Activated CD8-positive, alpha-beta memory T cell treated with anti-CD3 and anti-CD28 coated beads, Interleukin-2, amount 10 ng/mL, durations not matched to agents 7 days and 5 days (primary cell): ENCODE measurements at places on chromosomes 5 and 9.

DNA sequence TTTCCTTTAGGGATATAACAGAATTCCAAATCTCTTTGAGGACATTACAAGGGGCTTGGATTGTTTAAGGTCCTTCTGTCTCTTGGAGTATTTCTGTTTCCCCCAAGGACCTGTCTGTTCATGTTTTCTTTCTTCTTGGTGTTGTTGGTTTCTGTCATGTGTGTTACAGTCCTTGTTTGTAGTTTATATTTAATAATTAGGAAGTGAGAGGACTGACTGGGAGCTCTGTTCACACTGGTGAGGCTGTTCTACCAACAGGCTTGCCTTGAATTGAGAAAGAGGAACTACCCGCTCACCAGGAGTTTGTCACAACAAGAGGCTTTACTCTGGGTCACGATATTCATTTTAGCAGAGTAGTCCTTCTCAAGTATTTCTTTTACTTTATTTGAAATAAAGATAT lies 119.2 kb upstream of the SV2C start:
- no peak for DNase-seq

GRCh38 chr5:155978850-155979249 lies 348.1 kb upstream of the SGCD start:
- no peak for DNase-seq

- no peak for DNase-seq
Measured at GRCh38 chr9:137956688-137957385, 79.3 kb downstream of the CACNA1B start.

- DNase-seq, result no peak
Measured at GRCh38 chr9:114829574-114830440, 24.0 kb upstream of the TNFSF15 start.

DNA sequence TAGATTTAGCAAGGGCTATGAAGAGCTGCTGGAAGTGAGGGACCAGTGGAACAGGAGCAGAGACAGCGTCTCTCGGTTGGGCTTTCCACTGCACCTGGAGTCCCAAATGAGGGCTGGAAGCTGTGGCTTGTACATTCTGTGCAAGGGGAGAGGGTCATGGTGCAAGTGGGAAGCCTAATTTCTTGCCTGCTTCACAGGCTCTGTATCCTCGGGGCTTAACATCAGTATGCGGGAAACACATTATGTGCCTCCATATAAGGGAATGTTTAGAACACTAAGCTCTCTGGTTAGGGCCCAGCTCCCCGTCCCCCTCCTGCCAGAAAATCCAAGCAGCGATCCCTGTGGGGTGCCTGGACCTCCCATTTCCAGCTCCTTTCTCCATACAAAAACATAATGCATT lies 89.0 kb upstream of the NIPAL4 start:
- DNase-seq, result no peak
